ENCODE measurements at places on chromosomes 6 and 20. TPM values are rescaled to one million over a fixed set of nuclear protein-coding genes. Genes with fewer than 3 reads are reported as not detected.

- no peak overlapping the region for H3K27ac ChIP-seq
- H3K27me3 ChIP-seq: peaks cover 23% of the 10 kb centered on the region
- peak; percentile 65 for DNase-seq
- H3K4me3 ChIP-seq: no peak overlapping the region
- H3K36me3 ChIP-seq: no peaks in the 10 kb centered on the region
- peaks cover 17% of the 10 kb centered on the region for H3K4me1 ChIP-seq
These were observed 807 bp downstream of the LKAAEAR1 start for GRCh38 chr20:64083378-64083803.

CCNC gene
- 18.2 TPM for polyA plus RNA-seq

TNFRSF6B gene
- polyA plus RNA-seq: 20.6 TPM

DNA sequence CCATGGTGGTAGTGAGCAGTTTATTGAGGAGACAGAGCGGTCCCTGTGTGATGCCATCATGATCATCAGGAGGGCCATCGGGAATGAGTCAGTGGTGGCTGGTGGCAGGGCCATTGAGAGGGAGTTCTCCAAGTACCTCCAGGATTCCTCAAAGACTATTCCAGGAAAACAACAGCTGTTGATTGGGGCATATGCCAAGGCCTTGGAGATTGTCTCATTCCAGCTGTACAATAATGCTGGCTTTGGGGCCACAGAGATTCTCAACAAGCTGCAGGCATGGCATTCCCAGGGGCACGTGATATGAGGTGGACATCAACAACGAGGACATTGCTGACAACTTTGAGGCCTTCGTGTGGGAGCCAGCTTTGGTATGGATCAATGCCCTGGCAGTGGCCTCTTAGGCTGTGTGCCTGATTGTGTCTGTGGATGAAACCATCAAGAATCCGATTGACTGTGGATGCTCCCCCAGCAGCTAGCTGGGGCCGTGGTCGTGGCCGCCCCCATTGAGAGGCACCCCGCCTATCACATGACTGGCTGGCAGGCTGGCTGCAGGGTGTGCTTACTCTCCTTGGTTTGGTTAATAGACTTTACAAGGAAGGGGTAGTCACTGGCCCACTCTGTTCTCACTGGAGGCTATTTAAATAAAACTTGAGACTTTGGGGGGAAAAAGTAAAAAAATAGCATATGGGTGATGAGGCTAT lies 16.7 kb downstream of the RAET1E start:
- no peak overlapping the region for H3K27ac ChIP-seq
- H3K36me3 ChIP-seq: no peaks in the 10 kb centered on the region
- no peak for DNase-seq
- H3K27me3 ChIP-seq: peaks cover 10% of the 10 kb centered on the region
- H3K4me1 ChIP-seq: no peaks in the 10 kb centered on the region

- no peaks in the 10 kb centered on the region for H3K27me3 ChIP-seq
- DNase-seq: no peak
- no peaks in the 10 kb centered on the region for H3K4me1 ChIP-seq
- H3K27ac ChIP-seq: no peak overlapping the region
These were observed 16.2 kb downstream of the SOBP start for GRCh38 chr6:107506145-107506544.

ENPP4 gene
- polyA plus RNA-seq: 1.5 TPM

DNA sequence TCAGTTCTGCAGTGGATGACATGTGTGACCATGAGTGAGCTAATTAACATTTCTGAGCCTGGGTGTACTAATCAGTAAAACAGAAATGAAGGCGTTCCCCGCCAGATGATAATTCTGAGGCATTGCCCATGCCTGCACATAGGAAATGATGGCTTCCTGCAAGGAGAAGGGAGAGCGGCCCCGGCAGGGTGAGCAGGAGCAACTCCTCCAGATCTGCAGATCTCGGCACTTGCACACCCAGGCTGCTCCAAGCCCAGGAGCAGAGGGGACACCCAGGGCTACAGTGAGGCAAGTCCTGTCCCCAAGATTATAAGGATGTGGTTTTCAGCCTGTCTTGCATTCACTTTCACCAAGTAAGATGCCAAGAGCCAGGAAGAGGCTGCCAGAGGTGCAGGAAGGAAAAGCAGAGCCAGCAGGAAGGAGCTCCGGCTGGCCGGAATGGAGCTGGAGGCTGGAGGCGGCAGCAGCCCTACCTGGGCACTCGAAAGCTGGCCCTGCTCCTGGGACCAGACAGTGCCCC lies 177.5 kb upstream of the CST7 start:
- no peak for DNase-seq
- no peaks in the 10 kb centered on the region for H3K36me3 ChIP-seq
- no peak overlapping the region for H3K27ac ChIP-seq
- no peaks in the 10 kb centered on the region for H3K27me3 ChIP-seq
- H3K4me3 ChIP-seq: no peak overlapping the region

GRCh38 chr20:54208548-54209176 lies 775 bp downstream of the PFDN4 start:
- peak; percentile 59 for DNase-seq
- peaks cover 9% of the 10 kb centered on the region for H3K4me1 ChIP-seq
- H3K4me3 ChIP-seq: peak overlapping the region; percentile 88

EPPIN gene
- polyA plus RNA-seq: not detected

- no peak overlapping the region for H3K27ac ChIP-seq
- no peaks in the 10 kb centered on the region for H3K36me3 ChIP-seq
These were observed 197.8 kb downstream of the TFAP2B start for GRCh38 chr6:51016489-51016888.

GRCh38 chr6:96286503-96286902 lies 235.1 kb upstream of the UFL1 start:
- no peak for DNase-seq
- no peak overlapping the region for H3K4me3 ChIP-seq
- H3K27ac ChIP-seq: no peak overlapping the region
- no peaks in the 10 kb centered on the region for H3K36me3 ChIP-seq

GSTA2 gene
- polyA plus RNA-seq: not detected

DNA sequence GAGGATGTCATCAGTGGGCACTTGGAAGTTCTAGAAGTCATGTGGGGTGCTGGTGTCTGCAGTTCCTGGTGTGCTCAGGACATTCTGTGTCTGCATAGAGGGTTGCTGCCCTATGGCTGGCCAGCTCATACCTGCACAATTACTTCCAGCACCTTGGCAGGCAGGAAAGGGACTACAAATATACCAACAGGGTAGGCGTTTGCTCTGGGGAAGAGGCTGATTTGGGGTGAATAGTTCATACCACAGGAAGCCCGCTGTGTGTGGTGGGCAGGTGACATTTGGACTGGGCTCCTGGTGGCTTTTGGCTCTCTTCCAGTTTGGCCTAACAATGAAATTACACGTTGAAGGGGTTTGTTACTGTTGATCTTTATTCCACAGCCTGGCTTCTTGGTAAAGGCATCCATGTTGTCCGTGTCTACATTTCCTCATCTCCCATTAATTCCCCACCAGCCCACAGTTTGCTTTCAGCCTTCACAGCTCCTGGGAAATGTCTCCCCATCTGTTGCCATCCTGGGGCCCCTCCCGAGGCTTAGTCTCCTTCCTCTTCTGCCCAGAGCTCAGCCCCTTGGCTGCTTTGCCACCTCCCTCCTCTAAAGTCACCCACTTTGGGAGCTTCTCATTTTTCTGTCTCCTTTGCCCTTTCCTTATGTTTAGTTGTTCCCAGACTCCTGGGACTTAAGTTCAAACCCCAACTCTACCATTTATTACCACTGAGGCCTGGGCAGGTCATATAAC lies 88.1 kb downstream of the RSPH3 start:
- no peak overlapping the region for H3K27ac ChIP-seq
- H3K36me3 ChIP-seq: no peaks in the 10 kb centered on the region
- no peaks in the 10 kb centered on the region for H3K4me1 ChIP-seq
- peaks cover 8% of the 10 kb centered on the region for H3K27me3 ChIP-seq
- DNase-seq: no peak

GRCh38 chr20:43513372-43513930 lies 6.0 kb downstream of the L3MBTL1 start:
- no peak for DNase-seq
- H3K36me3 ChIP-seq: no peaks in the 10 kb centered on the region
- H3K4me1 ChIP-seq: no peaks in the 10 kb centered on the region
- H3K27me3 ChIP-seq: peaks cover 3% of the 10 kb centered on the region

DNA sequence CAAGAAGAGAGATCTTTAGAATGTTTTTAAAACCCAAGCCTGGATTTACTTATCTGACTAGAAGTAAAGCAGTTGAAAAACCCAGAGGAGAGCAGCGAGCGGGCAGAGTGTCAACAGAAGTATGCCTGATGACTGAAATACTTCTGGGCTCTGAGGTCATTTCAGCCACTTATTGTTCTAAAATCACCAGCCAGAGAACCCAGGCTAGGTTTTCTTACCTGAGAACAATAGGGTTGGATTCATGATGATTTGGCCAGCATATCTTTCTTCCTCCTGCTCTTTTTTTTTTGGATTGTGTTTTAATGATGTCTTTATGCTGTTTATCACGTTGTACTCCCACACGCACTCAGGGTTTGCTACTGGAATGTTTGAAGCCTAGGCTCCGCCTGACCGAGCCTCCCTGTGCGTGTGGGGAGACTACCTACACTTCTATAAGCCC lies 63.0 kb upstream of the KIF25 start:
- no peaks in the 10 kb centered on the region for H3K36me3 ChIP-seq
- peak overlapping the region; percentile 20 for H3K27ac ChIP-seq
- no peak overlapping the region for H3K4me3 ChIP-seq
- DNase-seq: peak; percentile 54
- H3K27me3 ChIP-seq: no peaks in the 10 kb centered on the region

DNA sequence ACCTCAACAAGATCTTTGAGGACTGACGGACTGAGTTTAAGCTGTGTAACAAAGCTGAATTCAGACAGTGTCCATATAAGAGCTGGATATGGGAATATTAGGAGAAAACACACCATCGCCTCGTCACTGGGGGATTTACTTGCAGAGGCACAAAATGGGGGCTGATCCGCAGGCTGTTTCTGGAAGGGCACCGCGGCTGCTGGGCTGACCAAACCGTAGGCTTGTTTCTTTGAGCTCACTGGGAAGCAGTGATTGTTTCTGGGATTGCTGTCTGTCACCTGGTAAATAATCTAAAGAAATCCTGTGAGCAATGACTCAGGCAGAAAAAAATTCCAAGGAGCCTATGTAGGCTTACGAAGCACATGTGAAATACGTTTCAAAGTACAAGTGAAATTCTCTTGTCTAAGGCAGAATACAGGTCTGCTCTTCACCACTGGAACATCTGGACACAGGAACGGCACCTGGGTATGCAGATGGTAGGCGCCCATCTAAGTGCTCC lies 63.9 kb upstream of the MPC1 start:
- H3K4me1 ChIP-seq: no peaks in the 10 kb centered on the region
- H3K27ac ChIP-seq: no peak overlapping the region
- no peak for DNase-seq
- H3K4me3 ChIP-seq: no peak overlapping the region
- H3K27me3 ChIP-seq: no peaks in the 10 kb centered on the region

DNA sequence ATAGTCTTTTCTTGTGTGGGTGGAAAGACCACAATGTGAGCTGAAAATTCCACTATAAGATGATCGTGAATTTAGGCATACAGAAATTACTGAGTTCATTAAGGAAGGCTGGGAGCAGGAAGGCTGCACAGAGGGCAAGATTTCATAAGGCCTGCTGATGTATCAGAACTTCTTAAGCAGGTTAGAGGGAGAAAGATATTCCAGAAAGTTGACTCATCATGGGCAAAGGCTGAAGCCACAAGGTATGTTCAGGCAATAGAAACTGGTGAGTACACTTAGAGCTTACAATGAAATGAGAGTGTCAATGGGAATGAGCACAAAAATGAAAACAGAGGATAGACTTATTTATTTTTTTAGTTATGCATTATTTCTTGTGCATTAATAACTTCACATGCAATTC lies 618.6 kb downstream of the CBLN4 start:
- no peaks in the 10 kb centered on the region for H3K27me3 ChIP-seq
- H3K4me1 ChIP-seq: no peaks in the 10 kb centered on the region
- H3K27ac ChIP-seq: no peak overlapping the region
- no peaks in the 10 kb centered on the region for H3K36me3 ChIP-seq
- no peak overlapping the region for H3K4me3 ChIP-seq
- no peak for DNase-seq

GRCh38 chr6:35203152-35203670 lies 10.5 kb upstream of the SCUBE3 start:
- H3K4me1 ChIP-seq: no peaks in the 10 kb centered on the region
- no peaks in the 10 kb centered on the region for H3K36me3 ChIP-seq
- DNase-seq: no peak

- H3K4me1 ChIP-seq: no peaks in the 10 kb centered on the region
- no peaks in the 10 kb centered on the region for H3K27me3 ChIP-seq
- no peaks in the 10 kb centered on the region for H3K36me3 ChIP-seq
- H3K4me3 ChIP-seq: no peak overlapping the region
- no peak for DNase-seq
These were observed 67.0 kb upstream of the FRMD1 start for GRCh38 chr6:168145747-168146596.

DNA sequence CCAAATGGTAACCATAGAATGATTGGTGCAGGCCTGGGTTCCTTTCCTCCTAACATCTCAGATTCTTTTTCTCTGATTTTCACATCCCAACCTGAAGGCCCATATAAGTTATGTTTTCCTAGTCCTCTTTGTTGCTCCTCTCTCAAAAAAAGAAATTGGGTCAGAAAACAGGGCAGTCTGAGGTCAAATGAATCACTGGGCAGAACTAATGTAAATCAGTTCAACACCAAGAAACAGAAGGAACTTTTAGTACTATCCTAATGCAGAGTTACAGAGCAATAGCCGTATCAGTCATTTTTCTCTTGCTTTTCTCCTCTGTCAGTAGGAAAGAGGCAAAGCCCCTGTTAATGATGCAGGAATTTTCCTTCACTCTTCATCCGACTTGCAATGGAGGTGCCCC lies 11.0 kb upstream of the TPD52L1 start:
- no peaks in the 10 kb centered on the region for H3K36me3 ChIP-seq
- H3K4me3 ChIP-seq: no peak overlapping the region
- H3K27me3 ChIP-seq: peaks cover under 1% of the 10 kb centered on the region
- H3K4me1 ChIP-seq: no peaks in the 10 kb centered on the region

DNA sequence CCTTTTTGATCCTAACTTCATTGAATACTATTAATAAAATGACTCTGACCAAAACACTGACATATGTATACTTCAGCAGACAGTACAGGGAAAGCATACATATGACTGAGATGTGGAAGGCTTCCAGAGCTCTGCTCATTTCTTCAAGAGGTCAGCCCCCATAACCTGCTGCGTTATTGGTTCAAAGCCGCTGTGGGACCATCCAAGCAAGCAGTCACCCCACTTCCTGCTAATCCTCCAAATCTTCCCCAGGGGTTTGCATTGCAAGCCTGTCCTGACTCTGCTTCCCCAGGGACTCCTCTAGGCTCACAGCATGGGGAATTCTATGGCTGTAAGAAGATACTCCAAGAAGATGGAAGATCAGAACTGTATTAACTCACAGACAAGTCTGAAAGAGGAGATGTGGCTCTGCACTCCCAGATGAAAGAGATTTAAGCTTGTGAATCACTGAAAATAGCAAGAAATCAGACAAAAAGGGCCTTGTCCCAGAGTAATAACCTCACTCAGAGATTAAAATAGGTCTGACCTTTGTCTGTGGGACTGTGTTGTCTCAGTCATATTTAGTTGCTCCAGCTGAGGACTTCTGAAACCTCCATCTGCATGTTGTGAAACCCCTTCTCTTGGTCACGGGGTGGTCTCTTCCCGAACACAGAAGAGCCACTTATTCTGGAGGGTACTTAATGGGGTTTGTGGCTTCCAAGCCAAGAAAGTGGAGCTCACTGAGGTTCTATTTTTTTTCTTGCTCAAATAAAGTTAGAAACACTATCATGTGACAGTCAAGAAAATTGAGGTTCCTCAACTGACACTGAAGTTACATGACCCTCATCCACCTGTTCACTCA lies 101.5 kb upstream of the MARCKS start:
- no peaks in the 10 kb centered on the region for H3K36me3 ChIP-seq
- no peaks in the 10 kb centered on the region for H3K4me1 ChIP-seq
- no peak for DNase-seq
- no peaks in the 10 kb centered on the region for H3K27me3 ChIP-seq

MCCD1 gene
- not detected for polyA plus RNA-seq

- peak; percentile 90 for DNase-seq
- no peak overlapping the region for H3K4me3 ChIP-seq
- H3K4me1 ChIP-seq: peaks cover 19% of the 10 kb centered on the region
- peak overlapping the region; percentile 59 for H3K27ac ChIP-seq
- no peaks in the 10 kb centered on the region for H3K36me3 ChIP-seq
These were observed 135.5 kb downstream of the LY86 start for GRCh38 chr6:6723921-6724538.
